Epithelial cell of umbilical artery (primary cell): ENCODE measurements at places on chromosomes 12 and 14. TPM values are rescaled to one million over a fixed set of nuclear protein-coding genes. Genes with fewer than 3 reads are reported as not detected.

C12orf54 gene
- not detected in 2 replicates for total RNA-seq

RPGRIP1 gene
- total RNA-seq, result not detected in 2 replicates

P2RX2 gene
- total RNA-seq, result not detected in 2 replicates

FAIM2 gene
- under 0.01 and 0.15 TPM in 2 replicates for total RNA-seq

FBLN5 gene
- total RNA-seq, result 1.2 and 4.5 TPM in 2 replicates

GPR135 gene
- total RNA-seq, result 0.61 and 0.97 TPM in 2 replicates

RHOJ gene
- 31.5 and 40.3 TPM in 2 replicates for total RNA-seq

KIF26A gene
- 4.4 and 12.0 TPM in 2 replicates for total RNA-seq

ACVRL1 gene
- total RNA-seq, result 1,152 and 1,206 TPM in 2 replicates

NPFF gene
- not detected in 2 replicates for total RNA-seq

POC1B gene
- total RNA-seq, result 12.9 and 15.9 TPM in 2 replicates

TPI1 gene
- total RNA-seq, result 1,011 and 1,271 TPM in 2 replicates

TAS2R7 gene
- total RNA-seq, result not detected in 2 replicates

PELI2 gene
- 8.2 and 13.0 TPM in 2 replicates for total RNA-seq
